ENCODE measurements at places on chromosomes 7 and 10.

GRCh38 chr7:127066974-127067373 lies 185.8 kb downstream of the GRM8 start:
- H3K36me3 ChIP-seq: no peaks in the 10 kb centered on the region
- no peaks in the 10 kb centered on the region for H3K4me1 ChIP-seq
- H3K4me3 ChIP-seq: no peak overlapping the region
- no peak for DNase-seq

GRCh38 chr7:72114129-72114528 lies 298.0 kb downstream of the CALN1 start:
- no peak overlapping the region for H3K4me3 ChIP-seq
- H3K27ac ChIP-seq: no peak overlapping the region
- no peaks in the 10 kb centered on the region for H3K36me3 ChIP-seq
- no peaks in the 10 kb centered on the region for H3K27me3 ChIP-seq
- no peaks in the 10 kb centered on the region for H3K4me1 ChIP-seq
- no peak for DNase-seq

DNA sequence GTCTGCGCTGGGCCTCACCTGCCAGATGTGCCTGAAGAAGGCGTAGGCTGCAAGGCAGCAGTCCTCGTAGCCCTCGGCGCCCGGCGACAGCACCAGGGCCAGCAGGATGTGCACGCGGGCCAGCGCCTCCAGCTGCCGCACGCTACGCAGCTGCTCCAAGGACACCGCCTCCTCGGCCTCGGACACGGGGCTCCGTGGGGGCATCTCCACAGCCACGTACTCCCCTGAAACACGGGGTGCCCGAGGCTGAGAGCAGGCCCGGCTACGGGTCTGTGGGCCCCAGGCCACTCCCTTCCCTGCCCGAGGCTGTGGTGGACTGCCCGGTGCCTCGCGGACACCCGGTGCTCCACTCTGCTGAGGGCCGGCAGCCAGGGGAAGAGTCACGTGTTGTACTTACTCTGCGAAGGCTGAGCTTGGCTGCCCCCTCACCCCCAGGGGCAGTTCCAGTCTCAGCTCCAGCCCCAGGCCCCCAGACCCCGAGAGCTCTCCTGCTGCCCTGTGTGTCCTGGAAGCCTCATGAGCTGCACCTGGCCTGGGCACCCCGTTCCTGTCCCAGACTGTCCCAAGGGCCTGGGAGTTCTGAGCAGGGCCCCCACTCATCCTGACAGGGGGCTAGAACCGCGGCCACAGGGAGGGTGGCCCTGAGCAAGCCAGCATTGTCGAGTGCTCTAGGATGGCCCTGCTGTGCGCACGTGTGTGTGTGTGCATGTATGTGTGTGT lies 62.8 kb downstream of the CFAP46 start:
- no peaks in the 10 kb centered on the region for H3K4me1 ChIP-seq
- H3K27me3 ChIP-seq: no peaks in the 10 kb centered on the region
- H3K36me3 ChIP-seq: no peaks in the 10 kb centered on the region

GRCh38 chr10:62652114-62652513 lies 152.4 kb upstream of the ADO start:
- H3K27ac ChIP-seq: no peak overlapping the region
- H3K4me1 ChIP-seq: no peaks in the 10 kb centered on the region
- H3K27me3 ChIP-seq: no peaks in the 10 kb centered on the region
- DNase-seq: no peak
- H3K4me3 ChIP-seq: no peak overlapping the region
- H3K36me3 ChIP-seq: no peaks in the 10 kb centered on the region

- H3K4me3 ChIP-seq: no peak overlapping the region
- no peaks in the 10 kb centered on the region for H3K27me3 ChIP-seq
- H3K4me1 ChIP-seq: no peaks in the 10 kb centered on the region
- DNase-seq: no peak
- H3K27ac ChIP-seq: no peak overlapping the region
- no peaks in the 10 kb centered on the region for H3K36me3 ChIP-seq
These were observed 11.9 kb downstream of the PIK3AP1 start for GRCh38 chr10:96708456-96708855.

GRCh38 chr10:30057421-30057841 lies 2.0 kb downstream of the JCAD start:
- H3K36me3 ChIP-seq: no peaks in the 10 kb centered on the region
- H3K4me1 ChIP-seq: peaks cover 6% of the 10 kb centered on the region
- no peaks in the 10 kb centered on the region for H3K27me3 ChIP-seq
- peak overlapping the region; percentile 62 for H3K4me3 ChIP-seq
- DNase-seq: peak; percentile 55

DNA sequence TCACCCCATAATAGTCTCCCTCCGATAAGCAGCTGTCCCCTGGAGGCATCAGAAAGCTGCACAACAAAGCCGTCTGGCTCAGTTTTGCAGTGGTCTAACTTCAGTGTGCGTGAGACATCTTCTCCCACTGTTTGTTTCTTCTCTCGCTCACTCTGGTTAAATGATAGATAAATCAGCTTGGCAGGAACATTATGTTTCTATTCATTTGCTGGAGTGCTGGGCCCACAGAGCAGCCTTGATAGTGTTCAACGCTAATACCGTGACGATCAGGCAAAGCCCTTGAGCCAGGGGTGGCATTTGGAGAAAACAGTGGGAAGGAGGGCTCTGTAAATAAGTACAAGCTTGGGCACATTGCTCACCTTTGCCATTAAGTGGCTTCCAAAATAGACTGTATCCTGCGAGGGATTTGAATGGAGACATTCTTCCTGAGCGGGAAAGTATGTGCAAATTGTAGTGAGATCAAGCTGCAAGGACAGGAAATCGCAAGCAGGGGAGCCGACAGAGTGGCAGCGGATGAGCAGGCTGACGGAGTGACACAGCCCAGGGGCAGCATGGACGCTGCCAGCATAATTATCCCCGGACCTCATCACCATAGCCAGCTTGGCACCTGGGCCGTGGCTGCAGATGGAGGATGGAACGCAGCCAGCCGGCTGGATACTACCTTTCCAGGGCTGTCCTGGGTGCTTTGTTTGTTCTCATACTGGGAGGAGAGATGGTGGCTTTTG lies 256.8 kb upstream of the FZD8 start:
- H3K27me3 ChIP-seq: no peaks in the 10 kb centered on the region
- H3K36me3 ChIP-seq: no peaks in the 10 kb centered on the region
- no peak overlapping the region for H3K4me3 ChIP-seq
- DNase-seq: no peak

- H3K4me3 ChIP-seq: peak overlapping the region; percentile 26
- peak overlapping the region; percentile 40 for H3K27ac ChIP-seq
- H3K27me3 ChIP-seq: no peaks in the 10 kb centered on the region
These were observed 46.3 kb downstream of the SYPL1 start for GRCh38 chr7:106065575-106066500.

GRCh38 chr7:51009716-51010496 lies 227.2 kb upstream of the GRB10 start:
- no peak overlapping the region for H3K4me3 ChIP-seq
- peak; percentile 44 for DNase-seq
- H3K27me3 ChIP-seq: peaks cover 5% of the 10 kb centered on the region
- no peaks in the 10 kb centered on the region for H3K36me3 ChIP-seq
- no peak overlapping the region for H3K27ac ChIP-seq

Measured in fibroblast of lung (primary cell).